NCI-H1105 (cell line): ENCODE measurements at places on chromosomes 5 and 9.

- no peak for DNase-seq
Measured at GRCh38 chr9:126564716-126565115, 49.0 kb upstream of the LMX1B start.

DNA sequence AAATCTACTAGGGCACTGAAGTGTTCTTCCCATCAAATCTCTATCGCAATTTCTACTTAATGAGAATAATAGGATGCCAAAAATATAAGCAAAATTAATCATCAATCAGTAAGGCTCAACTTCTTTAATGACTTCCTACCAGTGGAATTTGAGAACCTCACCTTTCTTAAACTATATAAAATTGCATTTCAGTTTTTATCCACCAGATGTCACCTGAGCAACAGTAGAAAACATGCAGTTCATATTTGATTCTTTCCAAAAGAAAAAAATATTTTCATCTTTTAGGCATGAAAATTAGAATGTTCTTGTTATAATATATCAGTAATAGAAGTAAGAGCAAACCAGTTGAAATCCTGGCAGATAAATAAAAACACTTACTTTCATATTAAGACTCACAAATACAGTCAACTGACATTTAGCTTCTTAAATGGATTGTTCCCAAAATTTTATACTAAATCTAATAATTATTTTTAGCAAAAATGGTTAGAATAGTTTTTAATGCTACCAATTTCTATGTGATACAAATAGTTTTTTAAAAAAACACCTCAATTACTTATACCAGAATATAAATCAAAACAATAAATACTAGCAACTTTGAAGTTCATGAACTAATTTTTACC, 13.4 kb upstream of the CCDC112 start:
- DNase-seq: no peak

- DNase-seq: no peak
Measured at GRCh38 chr5:42836070-42836769, 24.5 kb upstream of the SELENOP start.

DNA sequence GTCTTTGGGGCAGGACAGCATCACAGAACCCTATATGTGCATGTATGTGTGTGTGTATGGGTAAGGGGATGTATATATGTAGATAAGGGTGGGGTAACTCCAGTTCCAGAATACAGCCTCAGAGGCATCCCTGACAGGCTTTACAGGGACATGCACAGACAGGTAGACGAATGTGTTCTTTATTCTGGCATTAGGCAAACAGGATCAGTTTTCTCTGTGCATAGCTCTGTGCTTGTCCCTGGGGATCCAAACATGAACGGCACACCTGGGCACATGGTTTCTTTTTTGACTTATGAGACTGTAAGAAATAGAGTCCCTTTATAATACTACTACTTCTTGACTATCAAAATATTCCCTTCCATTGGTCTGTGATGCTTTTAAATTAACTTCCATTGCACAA, 120.6 kb downstream of the TRIO start:
- DNase-seq: peak; percentile 66

DNA sequence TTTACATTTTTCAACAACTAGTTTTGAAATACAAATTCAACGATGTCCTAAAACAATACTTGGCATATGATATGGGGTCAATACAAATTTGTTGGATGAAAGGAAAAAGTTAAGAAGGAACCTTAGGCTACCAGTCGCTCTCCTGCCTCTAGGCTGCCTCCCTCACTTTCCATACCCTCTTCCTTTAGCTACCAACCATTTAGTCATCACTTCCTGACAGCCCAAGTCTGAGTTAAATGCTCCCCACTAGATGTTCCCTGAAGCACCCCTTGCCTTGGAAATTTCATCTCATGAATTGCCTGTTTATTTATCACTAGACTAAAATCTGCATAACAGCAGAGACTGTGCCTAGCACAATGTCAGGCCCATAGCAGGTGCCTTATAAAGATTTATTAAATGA, 2.7 kb upstream of the LARS1 start:
- DNase-seq: no peak

GRCh38 chr9:81112627-81113452, 576.5 kb downstream of the TLE1 start:
- peak; percentile 80 for DNase-seq

DNA sequence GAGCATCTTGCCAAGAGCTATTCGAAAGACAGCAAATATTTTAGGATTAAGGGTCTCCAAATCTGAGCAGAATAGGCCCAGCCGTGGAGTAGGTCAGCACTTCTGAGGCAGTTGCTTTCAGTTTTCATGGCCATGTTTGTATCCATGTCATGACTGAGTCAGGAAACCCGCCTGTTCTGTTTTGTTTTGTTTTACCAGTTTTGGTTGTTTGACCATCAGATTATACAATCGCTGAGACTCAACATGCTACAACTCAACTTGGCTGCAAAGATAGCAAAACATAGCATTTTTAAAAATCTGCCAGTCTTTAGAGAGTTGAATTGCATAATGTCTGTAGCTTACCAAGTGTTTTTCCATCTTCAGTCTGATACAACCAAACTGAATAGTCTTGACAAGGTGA, 185.1 kb upstream of the ZNF462 start:
- no peak for DNase-seq

GRCh38 chr9:23812673-23813072, 13.4 kb downstream of the ELAVL2 start:
- DNase-seq: no peak

DNA sequence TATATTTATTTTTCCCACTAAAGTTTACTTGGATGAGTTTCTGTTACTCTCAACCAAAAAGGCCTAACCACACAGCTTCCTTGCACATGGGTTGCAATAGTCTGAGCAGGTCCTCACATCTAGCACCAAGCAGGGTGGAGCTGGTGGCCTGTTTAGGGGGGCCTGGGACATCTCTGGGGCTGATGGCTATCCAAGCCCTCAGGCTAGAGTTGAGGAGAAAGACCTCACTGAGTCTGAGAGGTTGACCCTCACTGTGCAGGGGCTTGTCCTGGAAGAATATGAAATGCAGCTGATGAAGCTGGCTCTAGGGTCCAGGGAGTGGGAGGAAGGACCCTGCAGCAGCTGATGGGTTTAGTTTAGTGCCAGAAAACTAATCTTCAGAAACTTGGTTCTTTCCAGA, 217.1 kb upstream of the MVB12B start:
- DNase-seq: no peak
